ENCODE measurements at places on chromosomes 1 and 21. TPM values are rescaled to one million over a fixed set of nuclear protein-coding genes. Genes with fewer than 3 reads are reported as not detected.

DNA sequence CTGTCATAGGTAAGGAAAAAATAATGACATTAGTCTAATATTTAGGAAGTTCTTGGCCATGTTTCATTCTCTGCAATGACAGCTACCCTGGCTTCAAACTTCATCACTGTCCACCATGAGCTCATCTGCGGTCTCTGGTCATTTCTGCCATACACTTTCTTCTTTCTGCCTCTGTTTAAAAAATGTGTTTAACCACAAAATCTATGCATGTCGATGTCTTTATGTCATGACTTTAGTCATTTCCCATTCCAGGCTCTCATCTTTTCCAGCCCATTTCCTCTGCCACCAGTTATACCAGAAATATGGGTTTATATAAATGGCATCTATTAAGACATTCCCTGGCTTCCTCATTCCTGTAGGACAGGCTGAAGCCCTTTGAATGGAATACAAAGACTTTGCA, 68.5 kb upstream of the DUSP10 start:
- no peak for DNase-seq

- no peak for DNase-seq
These were observed 4.3 kb downstream of the REN start for GRCh38 chr1:204161609-204162493.

DNA sequence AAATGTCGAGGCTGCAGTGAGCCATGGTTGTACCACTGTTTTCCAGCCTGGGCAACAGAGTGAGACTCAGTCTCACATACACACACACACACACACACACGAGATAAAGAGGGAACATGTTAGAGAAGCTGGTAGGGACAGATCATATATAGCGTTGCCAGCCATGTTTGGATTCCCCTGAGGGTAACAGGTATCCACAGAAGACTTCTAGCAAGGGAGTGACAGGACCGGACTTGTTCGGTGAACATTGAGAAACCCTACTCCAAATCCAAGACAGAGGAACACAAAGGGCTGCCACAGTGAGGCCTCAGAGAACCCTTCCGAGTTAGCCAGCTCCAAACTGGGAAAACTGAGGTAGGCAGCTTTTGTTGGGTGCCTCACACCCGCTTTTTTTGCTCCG, 3.7 kb upstream of the SARS1 start:
- no peak for DNase-seq

GRCh38 chr1:243438815-243439214, 183.0 kb downstream of the SDCCAG8 start:
- no peak for DNase-seq

DNA sequence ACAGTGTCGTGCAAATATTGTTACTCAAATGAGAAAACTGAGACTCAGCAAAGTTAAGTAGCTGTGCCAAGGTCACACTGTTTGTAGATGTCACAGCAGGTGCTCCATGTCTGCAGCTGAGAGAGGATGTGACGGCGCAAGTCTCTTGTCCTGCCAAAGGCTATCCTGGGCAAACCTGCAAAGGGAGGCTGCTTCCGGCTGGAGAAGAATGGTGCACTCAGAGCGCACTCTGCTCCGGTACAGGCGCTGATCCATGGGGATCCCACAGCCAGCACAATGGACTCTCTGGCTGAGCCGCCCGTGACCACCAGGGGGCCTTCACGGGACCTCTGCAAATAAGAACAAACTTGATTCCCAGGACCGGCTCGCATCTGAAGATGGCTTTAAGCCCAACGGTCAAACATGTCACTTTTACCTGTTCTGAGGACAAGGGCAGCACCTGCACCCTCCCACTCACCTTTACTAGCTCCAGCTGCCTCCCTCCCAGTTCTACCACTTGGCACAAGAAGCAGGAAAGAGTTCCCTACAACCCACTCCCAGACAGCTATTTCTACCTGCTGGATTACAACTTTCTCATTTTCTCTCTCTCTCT, 21.9 kb downstream of the RD3 start:
- DNase-seq: peak; percentile 68

GRCh38 chr1:44543064-44543744, 131.1 kb downstream of the TMEM53 start:
- no peak for DNase-seq

PLPPR4 gene
- 74.7 TPM for total RNA-seq

SPATA45 gene
- total RNA-seq: not detected

DNA sequence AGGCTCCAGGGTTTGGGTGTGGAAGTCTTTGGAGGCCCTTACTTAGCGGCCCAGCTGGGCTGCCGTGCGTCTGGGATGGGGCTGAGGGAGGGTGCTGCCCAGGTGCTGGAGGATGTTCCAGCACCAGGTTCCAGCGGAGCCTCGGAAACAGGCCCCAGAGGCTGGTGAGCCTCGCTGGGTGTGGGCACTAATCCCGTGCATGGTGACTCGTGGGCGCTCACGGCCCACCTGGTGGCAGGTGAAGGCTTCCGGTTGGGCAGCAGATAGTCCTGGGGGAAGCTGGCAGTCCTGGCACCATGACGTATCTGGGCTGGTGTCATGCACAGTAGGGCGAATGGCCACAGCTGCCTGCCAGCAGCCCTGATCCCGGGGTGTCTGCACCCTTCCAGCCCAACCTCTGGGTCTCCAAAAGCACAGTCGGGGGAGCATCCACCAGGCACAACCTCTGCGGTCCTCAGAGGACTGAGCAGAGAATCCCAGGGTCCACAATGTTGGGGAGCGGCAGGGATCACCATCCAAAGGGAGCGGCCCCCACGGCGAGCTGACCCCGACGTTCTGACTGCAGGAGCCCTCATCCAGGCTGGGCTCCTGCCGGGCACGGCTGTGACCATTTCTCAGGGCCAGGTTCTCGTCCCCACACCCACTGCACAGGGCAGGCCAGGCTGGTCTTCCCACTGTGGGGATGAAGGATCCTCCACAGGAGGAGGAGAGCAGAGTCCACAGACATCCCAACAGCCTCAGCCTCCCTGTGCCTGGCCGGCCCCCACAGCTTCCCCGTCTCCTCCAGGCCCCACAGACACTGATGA, 25.3 kb downstream of the FTCD start:
- DNase-seq: no peak

SHISA4 gene
- 107 TPM for total RNA-seq

E2F2 gene
- total RNA-seq: not detected

- DNase-seq: no peak
These were observed 7.1 kb upstream of the SDC3 start for GRCh38 chr1:30915491-30916230.

GRCh38 chr1:94532077-94532476, 9.5 kb downstream of the F3 start:
- DNase-seq: no peak

LCE2A gene
- not detected for total RNA-seq

CCDC181 gene
- total RNA-seq: 8.3 TPM

DNA sequence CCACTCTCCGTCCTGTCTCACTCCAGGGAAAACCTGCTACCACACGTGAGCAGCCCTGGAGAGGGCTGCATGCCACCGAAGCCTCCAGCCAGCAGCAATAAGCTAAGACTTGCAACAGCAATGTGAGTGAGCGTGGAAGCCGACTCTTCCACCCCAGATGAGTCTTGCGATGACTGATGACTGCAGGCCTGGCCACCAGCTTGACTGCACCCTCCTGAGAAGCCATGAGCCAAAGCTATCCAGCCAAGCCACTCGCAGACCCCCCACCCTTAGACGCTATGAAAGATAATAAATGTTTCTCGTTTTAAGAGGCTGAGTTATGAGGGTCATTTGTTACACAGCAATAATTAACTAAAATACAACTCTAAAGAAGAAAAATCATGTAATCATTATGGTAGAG, 118.6 kb upstream of the GALNT2 start:
- DNase-seq: no peak

DNA sequence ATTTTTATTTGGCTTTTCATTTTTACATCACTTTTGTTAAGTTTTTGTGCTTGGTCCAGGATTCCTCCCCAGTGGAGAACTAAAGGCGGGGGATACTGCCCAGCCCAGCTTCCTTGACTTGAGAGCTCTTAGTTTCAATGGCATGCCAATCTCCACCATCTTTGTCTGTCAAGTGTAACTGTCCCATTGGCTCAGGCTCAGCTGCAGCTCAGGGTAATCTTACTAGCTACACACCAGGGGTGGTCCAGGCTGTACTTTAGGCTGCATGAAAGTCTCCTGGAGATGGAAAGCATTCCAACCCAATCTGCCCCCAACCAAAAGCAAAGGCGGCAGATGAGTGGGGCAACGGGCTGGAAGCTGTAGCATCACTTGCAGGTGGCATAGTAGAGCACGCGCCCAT, 31.4 kb downstream of the CAMK1G start:
- DNase-seq: no peak

LCE1B gene
- total RNA-seq: not detected

DNA sequence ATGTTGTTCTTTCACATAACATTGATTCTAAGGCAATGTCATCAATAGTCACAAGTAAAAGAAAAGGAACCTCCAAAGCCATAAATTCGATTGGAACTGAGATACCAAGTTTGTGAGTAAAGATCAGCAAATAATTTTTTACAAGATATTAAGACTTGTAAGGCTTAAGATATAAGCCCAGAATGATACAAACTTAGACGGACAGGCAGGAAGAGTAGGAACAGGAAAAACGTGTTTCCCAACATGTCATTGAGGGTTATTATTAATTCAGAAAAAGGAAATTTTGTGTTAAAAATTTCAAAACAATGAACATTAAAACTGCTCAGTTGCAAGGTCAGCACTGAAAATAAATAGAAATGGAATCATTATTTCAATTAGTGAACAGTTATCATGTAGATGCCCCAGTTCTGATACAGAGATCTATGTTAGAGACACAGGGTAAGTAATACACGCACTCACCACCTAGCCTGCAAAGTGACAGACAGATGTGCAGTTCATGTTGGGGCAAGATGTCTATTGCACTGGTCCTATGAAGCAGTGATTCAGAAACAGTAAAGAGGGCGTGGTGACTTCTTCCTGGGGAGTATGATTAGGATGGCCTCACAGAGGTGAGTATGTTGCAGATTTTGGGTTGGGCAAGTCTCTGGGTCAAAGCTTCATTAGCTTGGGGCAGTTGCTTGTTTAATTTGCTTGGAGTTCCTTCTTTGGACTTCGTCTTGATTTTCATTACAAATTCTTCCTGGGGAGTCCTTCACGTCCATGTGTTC, 284.4 kb downstream of the SETD4 start:
- no peak for DNase-seq

DNA sequence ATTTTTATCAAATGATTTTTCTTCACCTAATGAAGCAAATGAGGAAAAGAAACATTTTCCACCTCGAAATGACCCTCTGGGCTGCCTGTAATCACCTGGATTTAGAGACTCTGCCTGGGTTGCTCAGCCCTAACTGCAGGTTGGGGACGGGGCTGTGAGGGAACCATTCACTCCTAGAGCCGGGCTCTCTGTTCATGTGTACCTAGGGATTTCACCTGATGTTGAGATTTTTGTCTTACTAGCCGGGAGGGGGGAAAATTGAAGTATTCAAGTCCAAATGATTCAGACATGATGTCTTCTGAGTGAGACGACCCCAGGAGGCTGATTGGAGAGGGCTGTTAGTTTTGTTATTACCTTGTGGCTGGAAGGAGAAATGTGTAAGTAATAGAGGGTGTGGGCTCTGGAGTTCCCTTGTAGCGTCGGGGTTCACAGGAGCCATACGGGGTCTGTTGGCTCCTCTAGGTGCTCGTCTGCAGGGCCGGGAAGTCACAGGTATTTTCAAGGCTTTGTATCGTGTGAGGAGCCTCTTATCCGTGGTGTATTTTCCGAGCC, 42.3 kb upstream of the PWP2 start:
- no peak for DNase-seq

TACSTD2 gene
- total RNA-seq: not detected

PGLYRP4 gene
- not detected for total RNA-seq

DNA sequence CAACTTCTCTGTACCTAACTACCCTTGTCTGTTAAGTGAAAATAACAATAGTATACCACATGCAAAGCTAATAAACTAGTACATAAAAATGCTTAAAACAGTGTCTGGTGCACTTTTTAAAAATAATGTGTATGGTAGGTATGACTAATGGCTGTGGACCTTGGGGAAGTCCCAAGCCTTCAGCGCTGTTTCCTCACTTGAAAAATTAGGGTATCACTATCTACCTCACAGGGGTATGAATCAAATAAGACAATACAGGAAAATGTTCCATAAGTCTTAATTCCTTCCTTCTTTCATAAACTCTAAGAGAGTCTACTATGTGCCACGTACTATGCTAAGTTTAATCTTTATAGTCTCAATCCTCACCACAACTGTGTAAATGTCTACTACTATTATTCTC, 32.0 kb downstream of the EGLN1 start:
- no peak for DNase-seq

DNA sequence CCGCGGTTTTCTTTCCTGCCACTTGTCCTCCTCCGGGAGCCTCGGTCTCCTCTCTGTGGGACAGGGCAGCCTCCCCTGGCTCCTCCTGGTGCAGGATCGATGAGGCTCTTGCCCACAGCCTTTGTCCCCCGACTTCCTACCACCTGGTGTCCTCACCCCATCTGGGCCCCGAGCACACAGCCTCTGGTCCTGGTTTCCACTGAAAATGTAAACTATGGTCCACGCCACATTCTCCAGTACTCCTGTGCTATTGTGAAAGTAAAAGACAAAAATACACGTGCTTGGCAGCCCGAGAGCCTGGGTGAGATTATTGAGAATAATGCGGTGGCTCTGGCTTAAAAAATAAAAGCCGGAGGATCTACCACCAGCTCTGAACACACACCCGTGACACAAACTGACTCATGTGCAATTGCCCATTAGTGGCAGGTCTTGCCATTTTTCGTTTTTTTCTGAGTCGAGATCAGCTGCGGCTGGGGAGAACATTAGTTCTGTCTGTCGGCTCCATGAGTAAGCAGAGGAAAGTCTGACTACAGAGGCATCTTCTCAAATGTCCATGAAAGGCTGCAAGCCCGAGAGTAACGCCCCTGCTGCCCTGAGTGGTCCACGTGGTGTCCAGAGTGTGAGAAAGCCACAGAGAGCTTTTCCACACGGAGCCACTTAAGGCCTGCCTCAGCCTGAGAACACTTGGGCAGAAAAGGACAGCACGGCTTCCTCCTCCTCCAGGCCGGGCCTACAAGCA, 5.7 kb upstream of the COL6A2 start:
- DNase-seq: no peak

ZSCAN20 gene
- total RNA-seq: 11.8 TPM

DNA sequence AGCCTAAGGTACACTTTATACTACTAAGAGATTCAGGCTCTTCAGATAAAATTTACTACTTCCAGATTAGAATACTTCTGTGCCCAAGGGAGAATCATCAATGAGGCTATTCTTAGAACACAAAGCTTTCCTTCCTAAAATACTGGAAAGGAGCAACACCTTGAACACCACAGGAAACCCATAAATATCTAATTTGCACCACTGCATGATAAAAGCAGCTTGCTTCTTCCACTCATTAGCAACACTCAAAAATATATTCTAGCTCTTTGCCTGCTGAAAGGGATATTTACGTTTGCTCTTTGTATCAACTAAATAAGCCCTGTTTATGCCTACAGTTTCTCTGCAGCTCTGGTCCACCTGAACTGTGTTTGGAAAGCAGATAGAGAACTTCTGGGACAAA, 284.3 kb downstream of the RWDD3 start:
- no peak for DNase-seq

NR1I3 gene
- total RNA-seq: not detected

DNA sequence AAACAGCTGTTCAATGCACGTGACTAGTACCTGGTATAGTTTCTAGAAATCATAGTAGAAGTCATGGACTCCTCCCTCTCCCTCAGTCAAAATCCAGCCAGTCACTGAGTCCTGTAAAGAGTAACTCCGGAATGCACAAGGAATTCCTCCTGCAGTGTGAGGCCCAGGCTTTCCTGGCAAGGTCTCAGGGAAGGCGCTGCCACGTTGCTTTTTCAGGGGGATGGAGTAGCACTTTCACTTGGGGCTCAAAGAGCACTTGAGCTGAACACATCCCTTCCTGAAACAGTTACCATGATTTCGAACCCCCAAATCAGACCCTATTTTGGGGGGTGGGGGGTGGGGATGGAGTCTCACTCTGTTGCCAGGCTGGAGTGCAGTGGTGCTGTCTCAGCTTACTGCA, 26.4 kb upstream of the LRRC8D start:
- DNase-seq: no peak

NRIP1 gene
- total RNA-seq: 34.6 TPM
